ENCODE measurements at places on chromosomes 7 and 10.

DNA sequence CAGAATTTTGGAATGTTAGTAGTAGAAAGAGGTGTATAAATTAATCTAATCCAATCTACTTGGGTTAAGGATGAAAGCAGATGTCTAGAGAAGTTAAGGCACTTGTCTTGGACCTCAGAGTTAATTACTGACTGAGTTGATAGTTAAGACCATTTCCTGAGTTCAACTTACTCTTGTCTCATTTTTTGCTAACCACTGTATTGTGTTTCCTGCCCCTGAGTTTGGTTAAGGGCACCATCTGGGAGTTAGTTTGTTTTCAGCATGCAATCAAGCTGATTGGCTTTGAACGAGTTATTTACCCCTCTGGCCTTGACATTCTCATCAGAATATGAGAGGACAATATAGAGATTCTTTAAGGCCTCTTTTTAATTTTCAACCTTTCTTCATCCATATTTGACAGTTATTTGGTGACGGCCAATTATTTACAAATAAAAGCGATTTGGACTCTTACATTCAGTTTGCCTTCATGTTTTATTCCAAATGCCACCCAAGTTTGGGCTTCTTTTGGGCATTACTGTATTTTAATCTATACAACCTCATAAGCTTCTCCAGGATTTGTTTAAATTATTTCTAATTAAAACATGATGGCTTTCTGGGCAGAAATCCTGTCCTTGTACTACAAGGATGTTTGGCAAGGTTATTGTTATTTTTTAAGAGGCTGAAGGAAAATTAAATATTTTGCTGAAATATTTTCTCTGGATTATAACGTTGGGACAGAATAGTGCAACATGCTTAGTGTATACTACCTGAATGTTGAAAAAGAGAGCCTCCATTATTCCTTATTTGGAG is 225.0 kb downstream of the CACNB2 start:
- DNase-seq: no peak

GRCh38 chr10:105024184-105024583 is 383.1 kb downstream of the SORCS3 start:
- DNase-seq: no peak

DNA sequence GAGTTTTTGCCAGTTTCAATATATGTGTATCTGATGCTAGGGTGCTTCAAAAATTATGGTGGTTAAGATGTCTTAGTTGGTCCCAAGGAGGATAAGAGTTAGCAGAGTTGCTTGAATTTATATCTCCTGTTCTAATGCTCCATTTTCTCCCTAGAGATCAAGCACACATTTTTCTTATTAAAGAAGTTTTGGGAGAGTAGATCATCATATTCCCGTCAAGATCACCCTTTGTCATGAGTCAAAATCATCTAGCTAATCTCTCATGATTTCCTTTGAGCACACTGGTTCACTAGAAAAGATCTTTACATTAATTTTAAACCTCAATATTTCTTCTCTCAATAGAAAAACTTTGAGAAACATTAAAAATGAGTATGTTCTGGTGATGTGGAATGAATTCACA is 429.9 kb upstream of the SEMA3A start:
- no peak for DNase-seq

GRCh38 chr7:55209366-55209765 is 155.8 kb upstream of the LANCL2 start:
- no peak for DNase-seq

- no peak for DNase-seq
These were observed 105.6 kb upstream of the COL1A2 start for GRCh38 chr7:94289071-94289470.

GRCh38 chr10:47243791-47244190 is 56.2 kb upstream of the GDF10 start:
- no peak for DNase-seq

- no peak for DNase-seq
These were observed 84.6 kb downstream of the VPS50 start for GRCh38 chr7:93316730-93317129.

GRCh38 chr10:90718182-90718581 is 139.7 kb downstream of the HTR7 start:
- DNase-seq: no peak

- no peak for DNase-seq
These were observed 782.4 kb downstream of the REEP3 start for GRCh38 chr10:64303566-64303965.

GRCh38 chr10:52187521-52188258 is 126.4 kb upstream of the DKK1 start:
- no peak for DNase-seq
